Fibroblast of mammary gland (primary cell): ENCODE measurements at places on chromosomes 4 and X.
A peak's percentile ranks its signal among the peaks of the same experiment; 100 is the strongest.

DNA sequence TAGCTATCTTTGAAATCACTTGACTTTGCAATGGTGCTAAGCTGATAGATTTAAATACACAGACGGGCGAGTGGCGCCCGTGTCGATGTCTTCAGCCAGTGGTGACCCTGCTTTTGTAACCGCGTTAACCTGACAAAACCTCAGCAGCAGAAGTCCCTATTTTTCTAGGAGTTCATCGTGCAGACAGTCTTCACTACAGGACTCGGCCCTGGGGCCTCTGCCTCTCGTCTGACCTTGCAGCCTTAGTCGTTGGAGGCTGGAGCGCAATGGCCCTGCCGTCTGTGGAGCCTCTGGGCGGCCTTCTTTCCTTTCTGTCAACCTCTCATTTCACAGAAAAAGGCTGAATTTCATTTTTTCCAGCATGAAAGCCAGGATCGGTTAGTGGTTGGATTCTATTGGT, 57.9 kb downstream of the CPLX1 start:
- no peak for DNase-seq

- DNase-seq: no peak
Observed at GRCh38 chr4:150258569-150258968, 180.3 kb downstream of the DCLK2 start.

DNA sequence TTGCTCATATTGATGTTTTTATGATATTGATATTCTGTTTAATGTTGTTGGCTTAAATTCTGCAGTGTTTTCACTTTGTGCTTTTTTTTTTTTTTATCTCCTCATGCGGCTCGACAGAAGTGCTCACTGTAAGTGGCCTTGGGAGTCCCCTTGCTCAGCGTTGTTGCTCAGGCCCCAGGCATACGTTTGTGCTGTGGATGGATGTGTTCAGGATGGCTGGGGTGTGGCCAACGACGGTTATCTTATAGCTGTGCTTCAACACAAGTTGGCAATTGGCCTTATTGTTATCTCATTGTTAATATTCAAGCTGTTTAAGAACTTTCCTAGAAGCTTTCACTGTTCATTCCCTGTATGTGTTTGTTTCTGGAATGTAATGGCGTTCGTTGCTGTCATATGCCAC, 36.4 kb upstream of the CLCN4 start:
- DNase-seq: no peak

GRCh38 chr4:174714393-174715211, 114.4 kb downstream of the GLRA3 start:
- DNase-seq: peak; percentile 66

DNA sequence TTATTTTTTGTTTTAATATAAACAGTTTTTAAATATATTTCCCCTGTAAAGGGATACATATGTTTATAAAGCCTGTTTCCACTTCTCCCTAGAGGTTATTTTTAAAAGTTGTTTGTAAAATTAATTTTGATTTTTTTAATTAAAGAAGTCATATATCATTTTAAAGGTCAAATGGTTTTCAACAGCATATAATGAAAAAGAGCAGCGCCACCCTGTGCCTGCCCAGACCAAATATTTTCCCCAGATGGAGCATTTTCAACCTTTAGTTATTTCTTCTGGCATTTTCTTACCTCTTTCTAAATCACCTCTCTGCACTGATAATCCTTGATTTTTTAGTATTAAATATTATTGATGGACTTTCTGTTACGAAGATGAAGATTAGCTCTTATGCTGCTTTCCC, 21.0 kb downstream of the MSX1 start:
- DNase-seq: no peak

- no peak for DNase-seq
Observed at GRCh38 chr4:119653990-119654389, 25.4 kb upstream of the PDE5A start.

DNA sequence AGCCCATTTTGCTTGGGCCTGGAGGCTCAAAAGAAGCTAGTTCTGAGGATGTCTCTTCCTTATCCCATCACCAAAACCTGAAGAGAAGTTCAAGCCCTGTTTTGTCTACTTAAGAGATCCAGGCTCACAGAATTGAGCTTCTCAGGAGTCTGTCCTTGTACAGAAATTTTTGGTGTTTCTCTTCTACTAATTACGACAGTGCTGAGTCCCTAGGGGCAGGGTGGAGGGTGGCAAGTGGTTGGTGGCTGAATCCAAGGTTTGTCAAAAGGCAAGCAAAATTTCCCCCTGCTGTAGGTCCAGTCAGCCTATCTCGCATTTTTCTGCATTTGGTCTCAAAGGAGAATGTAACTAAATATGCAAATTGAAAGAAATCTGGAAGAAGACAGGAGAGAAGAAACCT, 377.9 kb downstream of the SMARCA1 start:
- DNase-seq: no peak

- no peak for DNase-seq
Observed at GRCh38 chrX:133543654-133544053, 128.4 kb upstream of the GPC4 start.

DNA sequence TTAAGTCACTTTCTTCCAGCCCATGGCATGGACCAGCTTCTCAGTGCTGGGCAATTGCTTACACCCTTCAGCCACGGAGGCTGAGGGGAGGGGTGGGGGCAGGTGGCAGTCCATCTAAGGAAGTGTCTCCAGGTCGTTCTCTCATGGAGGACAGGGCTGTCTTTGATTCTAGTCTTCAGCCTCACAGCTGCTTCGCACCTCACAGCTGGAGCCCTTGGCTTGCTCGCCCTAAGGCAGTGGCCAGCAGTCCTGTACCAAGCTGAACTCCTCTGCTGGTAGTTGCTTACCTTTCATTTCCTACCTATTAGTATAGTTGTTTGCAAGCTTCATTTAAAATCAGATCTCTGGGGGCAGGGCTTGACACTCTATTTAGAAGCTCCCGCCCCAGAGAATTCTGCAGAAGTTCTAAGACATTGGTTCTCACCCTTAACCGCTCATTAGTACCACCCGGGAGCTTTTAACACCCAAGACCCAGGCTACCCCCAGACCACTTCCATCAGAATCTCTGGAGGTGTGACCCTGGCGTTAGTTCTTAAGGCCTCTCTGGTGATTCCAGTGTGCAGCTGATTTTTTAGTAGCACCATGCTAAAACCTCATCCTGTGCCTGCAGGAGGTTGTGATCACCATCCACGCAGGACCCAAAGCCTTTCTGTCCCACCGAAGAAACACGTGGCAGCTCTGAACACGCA, 386.8 kb downstream of the UNC5C start:
- no peak for DNase-seq

GRCh38 chrX:44871931-44872820, 812 bp upstream of the KDM6A start:
- DNase-seq: peak; percentile 22

DNA sequence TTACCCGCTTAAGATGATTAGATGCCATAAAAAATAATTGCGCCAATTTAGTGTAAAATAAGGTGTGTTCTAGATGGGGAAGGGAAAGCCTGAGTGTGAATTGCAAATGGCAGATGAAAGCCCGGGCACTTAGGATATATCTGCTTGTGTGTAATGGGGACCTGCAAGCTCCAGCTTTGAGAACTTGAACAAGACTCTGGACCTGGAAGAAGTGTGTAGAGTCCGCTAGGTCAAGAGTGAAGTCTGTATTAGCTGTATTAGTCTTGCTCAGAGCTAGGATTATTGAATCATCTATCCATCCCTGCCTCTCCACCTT, 4.2 kb downstream of the NEUROG2 start:
- DNase-seq: no peak

DNA sequence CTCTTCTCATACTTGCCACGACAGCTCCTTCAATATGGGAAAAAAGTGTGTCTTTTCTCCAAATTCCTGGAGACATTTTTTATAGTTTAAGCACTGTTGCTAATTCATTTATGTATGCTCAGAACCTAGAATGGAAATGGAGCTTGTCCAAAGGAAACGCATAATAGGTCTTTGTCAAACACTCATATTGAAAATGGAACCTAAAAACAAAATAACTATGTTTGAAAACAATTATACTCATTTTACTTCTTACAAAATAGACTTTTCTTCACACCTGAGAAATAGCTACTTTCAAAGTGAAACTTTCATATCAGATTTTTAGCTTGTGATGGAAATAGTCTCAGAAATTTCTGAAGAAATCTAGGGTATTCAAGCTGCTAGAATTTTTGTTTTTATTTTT, 529.7 kb upstream of the BOD1L1 start:
- DNase-seq: no peak

DNA sequence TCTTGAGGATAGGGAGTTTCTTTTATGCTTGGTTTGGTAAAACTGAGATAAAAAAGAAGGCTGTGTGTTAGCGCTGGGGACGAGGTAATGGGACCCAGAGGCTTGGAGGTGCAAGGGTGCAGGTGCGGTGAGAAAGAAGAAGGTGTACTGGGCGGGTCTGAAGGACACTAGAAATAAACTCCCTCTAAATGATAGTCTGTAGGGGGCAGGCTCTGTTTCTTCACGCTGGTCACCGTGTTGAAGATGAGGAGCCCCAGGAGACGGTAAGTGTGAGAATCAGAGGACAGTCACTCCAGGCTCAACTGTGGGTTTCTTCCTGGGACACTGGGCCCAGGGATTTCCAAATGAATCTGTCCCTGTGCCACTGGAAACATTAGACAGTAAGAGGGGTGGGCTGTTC, 131.4 kb downstream of the SORBS2 start:
- no peak for DNase-seq
